ENCODE measurements at places on chromosomes 6 and 20.
A peak's percentile ranks its signal among the peaks of the same experiment; 100 is the strongest.

GRCh38 chr6:29142309-29142708 is 28.4 kb upstream of the OR2J2 start:
- no peak for DNase-seq

- DNase-seq: peak; percentile 15
Measured at GRCh38 chr6:105363100-105363754, 39.7 kb downstream of the PREP start.

DNA sequence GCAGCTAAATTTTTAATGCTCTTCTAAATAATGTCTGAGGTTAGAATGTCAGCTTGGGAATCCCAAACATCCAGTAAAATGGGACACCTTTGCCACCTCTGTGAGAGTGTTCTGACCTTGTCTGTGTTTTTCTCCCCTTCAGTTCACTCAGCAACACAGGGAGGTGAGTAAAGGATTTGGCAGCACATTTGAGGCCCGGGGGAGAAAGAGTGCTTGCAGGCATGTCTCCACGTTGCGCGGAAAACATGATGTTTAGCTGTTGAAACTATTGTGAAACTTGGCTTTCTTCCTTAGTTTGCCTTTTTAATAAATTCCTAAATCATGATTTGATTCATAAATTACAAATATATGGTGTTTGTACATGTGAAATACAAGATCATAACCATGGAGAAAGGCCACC is 707.8 kb upstream of the FLRT3 start:
- DNase-seq: no peak

DNA sequence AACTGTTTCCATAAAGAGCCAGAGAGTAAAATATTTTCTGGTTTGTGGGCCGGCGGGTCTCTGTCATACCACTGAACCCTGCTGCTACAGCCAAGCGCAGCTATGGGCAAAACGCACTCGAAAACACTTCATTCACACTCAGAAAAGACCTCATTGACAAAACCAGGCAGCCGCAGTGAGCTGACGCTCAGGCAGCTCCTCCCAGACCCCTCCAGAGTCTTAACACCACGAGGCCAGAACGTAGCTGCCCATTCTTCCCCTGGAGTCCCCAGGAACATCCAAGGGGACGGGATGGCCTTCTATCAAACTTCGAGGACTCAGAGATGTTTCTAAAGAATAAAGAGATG is 35.6 kb upstream of the ZBP1 start:
- no peak for DNase-seq

DNA sequence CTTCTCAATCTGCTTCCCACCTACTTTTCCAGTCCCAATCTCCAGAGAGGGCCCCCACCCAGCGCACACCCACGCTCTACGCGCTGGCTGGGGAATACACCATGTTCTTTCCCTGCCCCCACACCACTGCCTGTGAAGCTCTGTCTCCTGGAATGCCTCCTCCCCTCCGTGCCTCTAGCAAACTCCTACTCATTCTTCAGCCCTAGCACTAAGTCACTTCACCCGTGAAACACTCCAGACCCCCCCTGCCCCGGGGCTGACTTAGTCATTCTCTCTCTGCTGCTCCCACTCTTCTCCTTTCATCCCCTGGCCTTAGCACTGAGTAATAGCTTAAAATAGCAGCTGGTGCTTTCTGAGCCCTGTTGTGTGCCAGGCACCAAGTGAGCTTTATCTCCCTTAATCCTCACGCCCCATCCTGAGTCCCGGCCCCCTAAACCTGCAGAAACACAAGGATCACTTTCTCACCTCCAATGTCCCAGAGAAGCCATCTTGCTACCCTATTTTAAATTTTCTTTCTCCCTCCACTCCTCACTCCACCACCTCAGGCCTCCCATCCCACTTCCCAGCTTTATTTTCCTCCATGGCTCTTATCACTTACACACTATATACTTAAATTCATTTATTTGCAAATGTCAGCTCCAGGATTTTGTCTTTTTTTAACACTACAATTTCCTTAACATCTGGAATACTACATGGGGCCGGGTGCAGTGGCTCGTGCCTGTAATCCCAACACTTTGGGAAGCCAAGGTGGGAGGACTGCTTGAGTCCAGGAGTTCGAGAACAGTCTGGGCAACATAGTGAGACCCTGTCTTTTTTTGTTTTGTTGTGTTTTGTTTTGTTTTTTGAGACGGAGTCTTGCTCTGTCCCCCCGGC is 6.3 kb upstream of the PARD6B start:
- DNase-seq: no peak

DNA sequence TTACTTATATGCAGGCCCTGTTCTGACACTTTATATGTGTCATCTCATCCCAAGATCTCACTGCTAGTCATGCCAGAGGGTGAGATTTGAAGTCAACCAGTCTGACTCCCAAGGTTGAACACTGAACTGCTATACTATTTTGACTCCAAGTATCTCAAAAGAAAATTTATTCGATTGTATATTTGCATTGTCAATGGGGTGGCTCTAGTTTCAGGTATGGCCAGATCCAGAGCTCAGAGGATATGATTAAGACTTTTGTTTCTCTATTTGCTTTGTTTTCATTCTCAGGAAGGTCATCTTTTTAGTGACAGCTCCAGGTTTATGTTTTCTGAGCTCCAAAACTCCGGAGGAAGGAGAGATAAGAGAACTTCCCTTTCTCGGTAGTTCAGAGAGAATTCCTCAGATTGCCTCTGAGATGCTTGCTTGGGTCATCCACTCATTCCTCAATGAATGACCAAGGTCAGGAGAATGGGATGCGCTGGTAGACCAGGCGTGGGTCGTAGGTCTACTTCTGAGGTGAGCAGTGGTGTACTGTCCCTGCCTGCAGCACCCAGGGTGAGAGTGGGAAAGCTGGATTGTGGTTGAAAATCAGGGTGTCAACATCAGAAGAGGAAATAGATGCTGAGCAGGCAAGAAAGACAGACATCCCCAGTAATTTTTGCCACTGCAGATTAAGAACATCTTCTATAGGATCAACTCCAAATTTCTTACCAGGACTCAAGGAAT is 99.3 kb downstream of the PFDN4 start:
- DNase-seq: no peak

DNA sequence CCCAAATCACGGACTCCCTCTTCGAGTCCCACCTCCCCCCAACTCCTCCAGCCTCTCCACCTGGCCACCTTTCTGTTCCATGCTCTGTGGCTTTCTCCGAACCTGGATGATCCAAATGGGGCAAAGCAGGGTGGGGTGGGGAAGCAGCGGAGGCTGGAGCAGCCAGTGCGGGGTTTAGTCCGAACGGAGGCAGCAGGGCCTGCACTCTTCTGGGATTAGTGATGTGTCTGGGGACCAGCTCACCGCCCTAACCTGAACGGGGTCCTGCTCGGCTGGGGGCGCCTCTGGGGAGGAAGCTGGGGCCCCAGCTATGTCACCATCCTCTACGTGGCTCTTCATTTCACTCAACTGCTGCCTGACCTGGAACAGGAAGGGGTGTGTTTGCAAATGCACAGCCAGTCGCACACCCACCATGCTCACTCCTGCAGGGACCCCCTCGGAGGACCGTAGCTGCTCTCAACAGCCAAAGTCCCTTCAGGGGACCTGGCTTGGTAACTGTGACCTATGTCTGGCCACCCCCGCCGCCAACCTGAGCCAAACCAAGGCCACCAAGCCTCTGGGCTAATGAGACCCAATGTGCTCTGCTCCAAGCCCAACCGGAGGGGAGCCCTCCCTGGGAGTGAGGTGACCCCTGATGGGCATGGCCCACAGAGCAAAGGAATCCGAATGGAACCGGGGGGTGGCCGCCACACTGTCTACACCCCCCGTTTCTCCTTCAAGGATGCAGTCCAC is 46.8 kb downstream of the DSTN start:
- no peak for DNase-seq

GRCh38 chr20:22717466-22717865 is 133.1 kb upstream of the FOXA2 start:
- no peak for DNase-seq

- no peak for DNase-seq
Measured at GRCh38 chr6:15113587-15113986, 132.3 kb upstream of the JARID2 start.

- no peak for DNase-seq
Measured at GRCh38 chr6:82571455-82571854, 207.8 kb downstream of the TPBG start.

DNA sequence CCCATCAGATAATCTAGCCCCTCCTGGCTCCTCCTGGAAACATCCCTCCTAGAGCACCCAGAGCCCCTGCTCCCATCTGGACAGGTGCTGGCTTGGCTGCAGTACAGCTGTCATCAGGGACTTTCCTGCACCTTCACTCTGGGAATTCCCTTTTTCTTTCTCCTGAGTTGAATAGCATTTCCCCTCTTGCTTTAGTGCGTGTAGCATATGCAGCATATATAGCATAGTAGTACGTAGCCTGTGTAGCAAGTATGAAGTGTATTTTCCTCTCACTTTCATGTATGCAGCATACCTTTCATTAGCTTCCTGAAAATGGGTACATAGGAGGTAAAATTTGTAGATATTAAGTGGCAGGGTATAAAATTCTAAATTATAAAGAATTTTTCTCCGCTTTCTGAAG is 352.9 kb downstream of the ESR1 start:
- no peak for DNase-seq

Data from MM.1S (cell line).